ENCODE measurements at places on chromosomes 11 and 22. TPM values are rescaled to one million over a fixed set of nuclear protein-coding genes. Genes with fewer than 3 reads are reported as not detected.

PHOX2A gene
- not detected for total RNA-seq

GPHA2 gene
- not detected for total RNA-seq

TSPAN18 gene
- total RNA-seq = 0.54 TPM

NTM gene
- total RNA-seq = not detected

SCARF2 gene
- 0.54 TPM for total RNA-seq

CHST1 gene
- total RNA-seq = under 0.01 TPM

TMEM225 gene
- not detected for total RNA-seq
